Stimulated activated CD4-positive, alpha-beta T cell treated with anti-CD3 and anti-CD28 coated beads, Interleukin-2, amount 100 ng/mL, for 48 hours (primary cell): ENCODE measurements at places on chromosomes 7 and 10.

DNA sequence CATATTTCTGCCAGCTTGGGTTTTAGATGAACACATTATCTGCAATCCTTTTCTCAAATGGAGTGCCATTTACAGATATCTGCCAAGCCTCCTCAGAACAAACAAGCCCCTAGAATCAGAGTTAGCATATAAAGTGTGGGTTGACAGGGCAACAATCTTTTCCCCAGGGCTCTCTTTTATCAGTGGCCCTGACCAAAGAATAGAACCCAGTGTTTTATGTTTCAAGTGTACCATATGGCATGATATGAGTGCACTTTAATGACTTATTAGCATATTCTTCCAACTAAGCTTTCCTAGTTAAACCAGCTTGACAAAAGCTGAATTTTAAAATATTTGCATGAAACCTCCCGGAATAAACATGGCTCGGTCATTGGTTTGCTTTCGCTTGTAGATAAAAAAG, 57.3 kb downstream of the EVX1 start:
- no peak for DNase-seq

- no peak for DNase-seq
Measured at GRCh38 chr7:148382596-148382995, 208.0 kb upstream of the C7orf33 start.

DNA sequence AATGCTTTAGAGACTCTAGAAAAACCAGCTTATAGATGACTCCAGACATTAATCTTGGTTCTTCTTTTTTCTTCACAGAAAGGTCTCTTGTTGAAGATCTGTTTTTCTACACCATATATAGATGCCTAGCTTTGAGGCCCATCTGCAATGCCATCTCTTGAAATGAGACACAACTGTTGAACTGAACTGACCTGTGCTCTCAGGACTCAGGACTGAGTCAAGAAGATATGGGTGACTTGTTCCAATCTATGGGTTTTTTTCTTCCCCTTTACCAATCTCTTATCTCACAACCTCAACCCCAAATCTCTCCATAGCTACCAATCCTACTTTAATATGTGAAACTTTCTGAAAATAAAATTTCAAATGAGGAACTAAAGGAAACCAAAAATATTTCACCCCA, 194.7 kb downstream of the SNX13 start:
- DNase-seq, result no peak

GRCh38 chr7:29343399-29343798, 148.8 kb downstream of the CHN2 start:
- no peak for DNase-seq

DNA sequence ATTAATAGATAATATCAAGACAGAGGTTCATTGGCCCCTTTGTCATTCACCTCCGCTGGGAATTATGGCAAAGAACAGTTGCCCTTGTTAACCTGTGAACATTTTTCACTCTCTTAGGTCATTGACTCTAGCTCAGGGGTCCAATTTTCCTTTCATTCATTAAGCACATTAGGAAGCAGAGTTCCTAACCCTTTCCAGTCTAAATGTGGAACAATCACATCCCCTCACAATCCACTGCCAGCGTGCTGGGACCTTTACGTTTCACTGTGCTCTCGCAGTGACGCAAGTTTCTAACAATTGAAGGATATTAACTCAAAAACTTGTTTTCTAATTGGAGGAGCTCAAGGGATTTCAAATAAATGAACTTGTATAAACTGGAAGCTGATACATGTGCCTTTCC, 79.3 kb upstream of the MEOX2 start:
- DNase-seq, result no peak

GRCh38 chr10:128274938-128275337, 148.7 kb upstream of the MKI67 start:
- DNase-seq, result peak; percentile 2

- DNase-seq, result peak; percentile 59
Measured at GRCh38 chr10:91163869-91164474, 56.5 kb upstream of the PCGF5 start.

GRCh38 chr7:128119036-128119435, 87.8 kb upstream of the LRRC4 start:
- no peak for DNase-seq

GRCh38 chr7:51731075-51731474, 414.5 kb upstream of the COBL start:
- no peak for DNase-seq

- no peak for DNase-seq
Measured at GRCh38 chr10:103423748-103424147, 27.3 kb downstream of the PDCD11 start.

DNA sequence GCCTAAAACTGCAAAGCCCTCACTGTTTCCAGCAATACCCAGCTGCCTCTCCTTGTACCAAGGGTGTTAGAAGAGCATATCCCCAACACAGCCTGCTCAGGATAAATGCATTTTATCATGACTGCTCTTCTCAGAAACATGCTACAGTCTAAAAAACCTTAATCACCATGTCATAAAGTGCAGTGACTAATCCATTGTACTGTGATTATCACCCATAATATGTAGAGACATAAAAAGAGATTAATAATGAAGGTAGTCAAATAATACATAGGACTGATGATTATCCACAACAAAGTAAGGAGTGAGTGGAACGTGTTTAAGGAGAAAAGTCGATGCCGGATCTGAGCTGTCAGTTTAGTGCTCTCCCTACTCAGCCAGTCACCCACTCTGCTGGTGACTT, 12.2 kb upstream of the WDR11 start:
- no peak for DNase-seq
